Activated naive CD4-positive, alpha-beta T cell (primary cell): ENCODE measurements at places on chromosomes 13 and 19.
A peak's percentile ranks its signal among the peaks of the same experiment; 100 is the strongest.

- DNase-seq = no peak
These were observed 14.6 kb downstream of the FRY start for GRCh38 chr13:32045982-32046785.

- DNase-seq = peak; percentile 34
These were observed 12.2 kb upstream of the RELB start for GRCh38 chr19:44988896-44989556.

- peak; percentile 36 for DNase-seq
These were observed 673 bp downstream of the SPATA13 start for GRCh38 chr13:24161010-24161775.

GRCh38 chr13:33891196-33891742, 73.3 kb downstream of the RFC3 start:
- no peak for DNase-seq

GRCh38 chr19:29006057-29006735, 206.8 kb downstream of the UQCRFS1 start:
- DNase-seq = no peak

DNA sequence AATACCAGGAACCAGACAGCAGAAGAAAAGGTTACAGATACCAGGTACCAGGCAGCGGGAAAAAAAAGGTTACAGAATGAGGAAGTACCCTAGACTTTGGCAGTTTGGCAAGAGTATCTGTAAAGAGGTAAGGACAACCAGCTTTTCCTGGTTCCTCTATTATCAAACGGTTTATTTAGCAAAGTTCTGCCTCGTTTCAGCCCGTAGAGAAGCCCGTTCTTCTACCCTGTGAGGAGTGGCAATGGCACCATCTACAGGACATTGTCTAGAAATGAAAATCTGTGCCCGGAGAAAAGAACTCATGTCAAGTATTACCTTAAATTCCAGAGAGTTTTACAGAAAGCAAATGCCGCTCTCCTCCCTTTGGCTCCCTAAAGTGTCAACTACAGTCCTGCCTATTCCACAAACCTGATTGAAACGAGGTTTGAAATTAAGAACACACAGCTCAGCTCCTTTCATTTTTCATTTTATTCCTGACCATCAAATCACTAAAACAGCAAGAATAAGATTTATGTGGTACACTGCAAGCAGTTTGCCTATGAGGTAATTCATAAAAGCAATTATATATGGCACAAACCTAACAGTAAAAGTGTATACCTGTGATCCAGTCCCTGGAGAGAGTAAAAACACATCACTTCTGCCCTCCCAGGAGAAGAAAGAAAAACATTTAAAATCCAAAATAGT, 226.3 kb downstream of the SLC7A1 start:
- no peak for DNase-seq

DNA sequence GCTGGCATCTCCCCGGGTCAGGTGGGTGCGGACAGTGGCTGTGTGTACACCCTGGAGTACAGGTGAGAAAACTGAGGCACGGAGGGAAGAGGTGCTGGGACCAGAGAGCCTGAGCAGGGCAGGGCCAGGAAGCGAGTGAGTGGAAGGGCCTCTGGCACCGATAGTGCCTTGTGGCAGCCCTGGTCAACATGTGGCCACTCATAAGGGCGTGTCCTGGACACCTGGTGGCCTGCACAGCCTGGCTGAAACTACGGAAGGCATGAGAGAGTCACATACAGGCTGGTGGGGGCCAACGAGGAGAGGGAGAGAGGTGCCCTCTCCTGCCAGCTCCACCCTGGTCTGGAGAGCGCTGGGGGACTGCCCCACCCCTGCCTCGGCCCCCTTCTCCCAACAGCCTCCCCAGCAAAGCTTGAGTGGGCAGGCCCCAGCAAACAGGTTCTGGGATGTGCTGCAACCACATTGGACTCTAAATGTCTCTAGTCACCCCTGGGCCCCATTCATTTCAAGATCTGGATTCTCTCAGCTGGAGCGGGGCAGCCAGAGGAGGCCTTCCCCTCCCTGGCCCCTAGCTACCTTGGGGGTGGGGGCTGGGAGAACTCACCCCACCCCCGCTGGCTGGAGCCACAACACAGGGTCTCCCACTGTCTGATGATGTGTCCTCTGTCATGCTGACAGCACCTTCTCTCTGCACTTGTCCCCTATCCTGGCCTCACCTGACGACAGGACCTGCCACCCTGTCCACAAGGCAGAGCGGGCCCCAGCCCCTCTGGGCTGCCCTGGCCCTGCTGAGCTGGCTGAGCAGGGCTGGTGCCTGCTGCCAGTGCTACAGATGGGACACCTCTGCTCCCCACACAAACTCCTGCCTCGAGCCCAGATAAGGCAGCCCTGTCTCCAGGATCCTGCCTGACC, 5.8 kb downstream of the CBARP start:
- no peak for DNase-seq

GRCh38 chr13:45413826-45414307, 4.3 kb downstream of the SLC25A30 start:
- DNase-seq = no peak

DNA sequence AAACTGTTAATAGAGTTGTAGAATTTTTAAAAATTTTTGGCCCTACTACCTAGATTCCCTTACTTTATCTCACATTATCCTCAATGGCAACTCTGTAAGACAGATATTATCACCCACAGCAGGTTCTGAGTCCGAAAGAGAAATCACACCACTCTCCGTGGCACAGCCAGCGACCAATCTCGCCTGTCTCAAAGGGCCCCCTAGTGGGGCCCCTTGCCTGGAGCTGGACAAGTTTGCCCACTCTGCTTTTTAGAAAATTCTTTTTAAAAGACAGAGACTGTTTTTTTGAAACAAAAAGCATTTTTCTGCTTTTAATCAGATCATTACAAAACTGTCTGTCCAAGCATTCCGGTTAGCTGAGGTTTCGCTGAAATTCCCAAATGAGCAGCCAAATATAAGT, 21.7 kb downstream of the PHF11 start:
- DNase-seq = no peak

- DNase-seq = no peak
These were observed 31.5 kb downstream of the ADPRHL1 start for GRCh38 chr13:113421673-113422270.

- DNase-seq = no peak
These were observed 1.5 kb downstream of the UNC13A start for GRCh38 chr19:17686592-17687024.

- no peak for DNase-seq
These were observed 12.0 kb upstream of the FCHO1 start for GRCh38 chr19:17739121-17739875.

GRCh38 chr13:44969551-44970484, 19.5 kb downstream of the NUFIP1 start:
- DNase-seq = no peak

GRCh38 chr19:6861683-6862286, 25.6 kb upstream of the ADGRE1 start:
- no peak for DNase-seq

DNA sequence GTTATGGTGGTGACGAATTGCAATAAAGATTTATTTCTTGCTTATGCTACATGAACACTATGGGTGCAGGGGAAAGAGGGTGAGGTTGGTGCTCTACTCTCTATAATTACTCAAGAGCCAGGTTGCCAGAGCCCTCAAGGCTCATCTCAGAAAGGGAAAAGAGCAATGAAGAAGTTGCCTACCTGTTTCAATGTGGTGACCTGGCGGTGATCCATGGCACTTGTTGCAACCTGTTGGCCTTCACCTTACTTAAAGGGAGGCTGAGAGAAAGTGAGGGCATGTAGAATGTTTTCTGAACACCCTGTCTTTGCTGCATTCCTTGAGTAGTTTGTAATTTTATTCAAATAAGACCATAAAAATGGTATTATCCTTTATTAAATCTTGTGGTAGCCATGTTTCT, 394.4 kb downstream of the GPC6 start:
- DNase-seq = no peak

DNA sequence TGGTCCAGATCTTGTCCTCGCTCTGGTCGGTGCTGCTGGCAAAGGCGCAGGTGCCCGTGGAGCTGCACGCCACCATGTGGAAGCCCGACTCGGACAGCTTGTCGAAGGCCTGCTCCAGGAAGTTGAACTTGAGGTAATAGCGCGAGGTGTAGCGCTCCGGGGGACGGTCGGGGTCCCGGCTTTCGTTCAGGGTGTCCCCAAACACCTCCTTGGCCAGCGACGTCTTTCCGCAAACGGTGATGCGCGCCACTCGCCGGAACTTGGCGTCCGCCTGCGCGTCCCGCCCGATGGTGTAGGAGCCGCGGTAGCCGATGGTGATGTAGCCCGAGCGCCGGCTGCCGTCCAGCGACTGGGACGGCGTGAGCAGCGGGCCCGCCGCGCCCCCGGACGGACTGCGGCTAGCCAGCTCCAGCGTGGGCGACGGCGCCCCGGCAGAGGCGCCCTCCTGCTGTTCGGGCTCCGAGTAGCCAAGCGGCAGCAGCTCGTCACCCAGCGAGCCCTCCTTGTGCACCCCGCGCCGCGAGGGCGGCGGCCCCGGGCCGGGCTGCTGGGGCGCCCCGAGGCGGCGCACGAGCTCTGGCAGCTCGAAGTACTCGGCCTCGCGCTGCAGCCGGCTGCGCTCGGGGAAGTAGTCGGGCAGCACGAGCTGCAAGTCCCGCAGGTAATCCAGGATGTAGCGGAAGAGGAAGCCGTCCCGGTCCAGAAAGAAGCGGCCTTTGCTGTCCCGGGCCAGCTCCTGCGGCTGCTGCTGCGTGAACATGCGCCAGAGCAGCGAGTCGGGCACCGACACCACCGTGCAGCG, 801 bp downstream of the KCTD12 start:
- peak; percentile 54 for DNase-seq

GRCh38 chr19:55087542-55087901, 11.9 kb downstream of the EPS8L1 start:
- no peak for DNase-seq

DNA sequence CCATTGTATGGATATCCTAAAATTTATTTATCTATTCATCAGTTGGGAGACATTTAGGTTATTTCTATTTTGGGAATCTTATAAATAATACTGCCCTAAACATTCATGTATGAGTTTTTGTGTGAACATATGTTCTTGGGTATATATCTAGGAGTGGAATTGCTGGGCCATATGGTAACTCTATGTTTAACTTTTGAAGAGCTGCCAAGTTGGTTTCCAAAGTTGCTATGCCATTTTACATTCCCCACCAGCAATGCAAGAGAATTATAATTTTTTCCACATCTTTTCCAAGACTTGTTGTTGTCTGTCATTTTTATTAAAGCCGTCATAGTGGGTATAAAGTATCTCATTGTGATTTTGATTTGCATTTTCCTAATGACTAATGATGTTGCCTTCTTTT, 48.2 kb upstream of the CALM3 start:
- DNase-seq = no peak

GRCh38 chr19:3778899-3779723, 7.1 kb downstream of the MATK start:
- no peak for DNase-seq

- no peak for DNase-seq
These were observed 1019.5 kb downstream of the PCDH9 start for GRCh38 chr13:66210677-66211076.

DNA sequence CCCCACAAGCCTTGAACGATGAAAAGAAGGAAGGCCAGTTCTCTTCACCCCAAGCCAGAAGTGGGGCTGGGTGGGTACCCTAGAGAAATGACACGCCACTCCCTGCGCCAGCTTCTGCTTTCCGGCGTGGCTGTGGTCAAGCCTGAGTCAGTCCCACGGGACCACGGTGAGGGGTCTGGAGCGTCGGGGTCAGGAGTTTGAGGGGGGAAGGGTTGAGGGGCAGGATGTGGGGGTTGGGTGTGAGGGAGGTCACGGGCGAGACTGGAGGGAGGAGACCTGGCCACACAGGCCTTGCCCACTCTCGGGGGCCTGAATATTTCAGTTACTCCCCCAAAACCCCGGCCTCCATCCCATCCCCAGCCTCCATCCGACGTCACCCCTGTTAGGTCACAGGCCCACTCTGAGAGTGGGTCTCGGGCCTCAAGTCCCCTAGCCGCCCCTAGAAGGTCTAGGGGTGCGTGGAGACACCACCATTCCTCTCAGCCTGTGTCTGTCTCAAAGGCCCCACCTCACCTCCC, 500 bp upstream of the IFI30 start:
- DNase-seq = no peak

DNA sequence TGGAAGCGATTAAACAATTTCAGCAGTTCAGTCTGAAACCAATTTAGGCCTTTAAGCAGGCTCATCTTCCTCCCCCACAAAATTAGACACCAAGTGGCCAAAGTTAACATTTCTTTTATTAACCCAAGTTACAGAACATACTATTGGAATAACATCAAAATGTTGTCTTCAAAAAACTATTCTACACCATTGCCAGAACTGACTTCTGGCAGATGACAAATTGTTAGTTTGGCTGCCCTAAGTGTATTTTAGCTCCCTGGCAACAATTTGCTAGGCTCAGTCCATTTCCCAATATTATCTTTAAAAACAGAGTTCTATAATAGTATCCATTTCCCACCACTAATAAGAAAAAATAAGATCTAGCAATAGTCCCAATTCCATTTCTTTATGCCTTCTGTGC, 107.8 kb downstream of the SGCG start:
- DNase-seq = no peak

DNA sequence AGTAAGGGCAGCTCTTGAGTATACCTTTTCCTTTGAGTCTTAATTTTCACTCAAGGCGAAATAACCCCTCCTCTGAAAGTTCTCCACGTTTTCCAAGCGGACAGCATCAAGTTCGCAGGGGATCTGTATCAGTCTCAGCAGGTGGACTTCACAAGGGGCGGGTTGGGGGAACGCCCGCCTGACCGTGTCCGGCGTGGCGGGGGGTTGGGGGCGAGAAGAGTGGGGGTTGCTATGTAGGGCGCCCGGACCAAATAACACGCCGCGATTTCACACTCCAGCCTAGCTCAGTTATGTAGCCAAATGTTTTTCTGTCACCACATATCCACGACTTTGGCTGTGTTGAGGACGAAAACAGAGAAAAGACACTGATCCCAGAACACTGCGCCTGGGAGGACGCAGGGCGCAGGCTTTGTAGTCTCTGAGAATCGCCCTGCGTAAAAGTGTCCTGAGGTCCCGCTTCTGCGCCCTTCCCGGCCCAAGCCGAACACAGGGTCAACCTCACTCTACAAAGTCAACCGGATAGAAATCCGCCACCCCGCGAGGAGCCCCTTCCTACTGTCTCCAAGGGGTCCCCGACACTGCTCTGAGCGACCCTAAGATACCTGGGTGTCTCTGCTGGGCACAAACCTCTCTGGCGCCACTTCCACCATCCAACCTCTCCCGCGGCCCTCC, 524 bp downstream of the RUBCNL start:
- DNase-seq = no peak

GRCh38 chr13:92682832-92683517, 543.6 kb upstream of the GPC6 start:
- no peak for DNase-seq

GRCh38 chr13:27379694-27380641, 44.5 kb upstream of the GTF3A start:
- DNase-seq = peak; percentile 6

DNA sequence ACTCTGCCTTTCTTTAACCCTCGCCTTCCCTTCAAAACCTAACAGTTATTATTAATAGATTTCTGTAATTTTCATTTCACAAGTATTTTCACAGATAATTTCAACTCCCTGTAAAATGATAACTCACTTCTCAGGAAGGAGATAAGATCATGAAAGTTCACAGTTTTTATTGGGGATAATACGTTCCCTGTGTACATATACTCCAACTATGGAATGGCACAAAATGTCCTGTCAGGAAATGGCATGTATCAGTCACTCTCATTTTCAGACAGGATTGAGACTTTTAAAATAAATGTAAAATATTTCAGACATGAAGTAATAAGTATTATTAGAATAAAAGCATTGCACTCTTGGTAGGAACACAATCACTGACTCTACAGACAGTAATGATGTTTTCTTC, 932 bp upstream of the TRAPPC2B start:
- DNase-seq = no peak

- DNase-seq = no peak
These were observed 234.1 kb downstream of the FOXO1 start for GRCh38 chr13:40432018-40432978.
